ENCODE measurements at places on chromosomes 3 and 15.

DNA sequence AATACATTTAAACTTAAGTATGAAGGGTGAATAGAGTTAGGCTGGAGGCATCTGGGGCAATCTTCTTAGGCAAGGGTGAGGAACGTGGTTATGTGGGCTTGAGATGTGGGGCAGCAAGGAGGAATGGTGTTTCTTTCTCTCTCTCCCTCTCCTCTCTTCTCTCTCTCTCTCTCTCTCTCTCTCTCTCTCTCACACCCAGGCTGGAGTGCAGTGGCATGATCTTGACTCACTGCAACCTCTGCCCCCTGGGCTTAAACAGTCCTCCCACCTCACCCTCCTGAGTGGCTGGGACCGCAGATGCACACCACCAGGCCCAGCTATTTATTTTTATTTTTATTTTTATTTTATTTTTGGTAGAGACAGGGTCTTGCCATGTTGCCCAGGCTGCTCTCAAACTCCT, 4.0 kb upstream of the MGA start:
- DNase-seq: no peak

GRCh38 chr3:195855471-195856409, 44.0 kb upstream of the MUC4 start:
- DNase-seq: no peak

- DNase-seq: no peak
Observed at GRCh38 chr3:151393941-151394340, 9.4 kb upstream of the P2RY12 start.

DNA sequence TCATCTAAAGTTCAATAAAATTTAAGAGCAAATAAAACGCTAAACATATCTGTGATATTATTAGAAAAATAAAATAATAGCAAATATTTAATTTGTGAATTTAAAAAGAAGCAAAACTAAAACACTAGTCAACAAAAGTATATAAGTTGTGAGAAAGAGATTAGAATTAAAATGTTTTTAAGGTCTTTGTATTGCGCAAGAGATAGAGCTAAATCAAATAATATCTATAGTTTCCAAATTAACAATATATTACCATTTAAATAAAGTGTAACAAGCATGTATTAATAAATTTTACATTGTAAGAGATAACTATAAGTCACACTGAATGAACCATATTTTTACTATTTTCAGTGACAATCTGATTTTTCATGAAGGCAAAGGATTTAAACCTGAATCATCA, 74.2 kb downstream of the PLSCR2 start:
- DNase-seq: no peak

DNA sequence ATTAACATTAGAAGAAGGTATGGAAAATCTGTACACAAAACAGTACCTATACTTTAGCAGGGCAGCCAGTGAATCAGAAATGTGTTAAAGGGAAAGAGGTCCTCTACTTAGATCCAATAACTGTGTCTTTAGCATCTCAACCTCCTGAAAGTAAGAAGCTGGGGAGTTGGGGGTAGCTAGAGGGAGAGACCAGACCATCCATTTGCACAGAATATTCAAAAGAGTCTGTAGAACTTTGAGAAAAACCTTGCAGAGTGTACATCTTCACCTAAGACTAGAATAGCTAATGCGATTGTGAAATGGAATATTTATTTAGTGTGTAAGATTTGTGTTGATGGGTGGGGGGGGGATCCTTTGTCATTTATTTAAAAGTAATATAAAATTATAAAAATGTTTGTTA, 124.8 kb downstream of the RBPMS2 start:
- DNase-seq: no peak

GRCh38 chr3:53073553-53074365, 27.9 kb upstream of the SFMBT1 start:
- DNase-seq: no peak

- no peak for DNase-seq
Observed at GRCh38 chr15:51973775-51974174, 2.2 kb upstream of the LEO1 start.

DNA sequence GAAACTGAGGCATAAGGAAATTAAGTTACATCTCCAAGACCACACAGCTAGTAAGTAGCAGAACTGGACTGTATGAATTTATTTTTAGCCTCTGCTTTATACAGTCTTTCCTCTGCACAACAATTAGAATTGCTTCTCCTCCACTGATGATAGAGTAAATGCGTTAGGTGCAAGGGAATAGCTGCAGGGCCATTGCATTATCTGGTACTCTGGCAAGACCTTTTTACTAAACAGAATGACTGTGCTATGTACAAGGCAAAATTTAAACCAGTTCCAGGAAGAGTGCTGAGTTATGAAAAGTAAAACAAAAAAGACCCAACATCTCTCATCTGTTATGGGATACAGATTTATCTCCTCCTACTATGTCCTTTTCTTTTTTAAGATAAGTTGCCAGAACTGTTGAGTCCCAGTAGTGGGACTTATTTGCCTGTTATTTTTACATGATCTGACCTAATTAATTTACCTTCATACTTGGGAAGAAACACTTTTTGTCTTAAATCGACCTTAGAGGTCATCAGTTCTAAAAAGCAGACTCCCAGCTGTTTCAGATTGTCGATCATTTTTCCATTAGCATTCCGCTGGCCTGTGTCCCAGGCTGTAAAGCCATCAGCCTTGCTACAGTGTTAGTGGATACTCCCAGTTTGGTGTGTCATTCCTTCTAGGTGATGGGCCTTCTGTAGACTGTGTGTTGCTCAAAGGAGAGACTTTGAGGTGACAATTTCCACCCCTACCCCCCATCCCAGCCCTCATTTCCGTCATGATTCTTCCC, 147.5 kb upstream of the NUDT16 start:
- no peak for DNase-seq

DNA sequence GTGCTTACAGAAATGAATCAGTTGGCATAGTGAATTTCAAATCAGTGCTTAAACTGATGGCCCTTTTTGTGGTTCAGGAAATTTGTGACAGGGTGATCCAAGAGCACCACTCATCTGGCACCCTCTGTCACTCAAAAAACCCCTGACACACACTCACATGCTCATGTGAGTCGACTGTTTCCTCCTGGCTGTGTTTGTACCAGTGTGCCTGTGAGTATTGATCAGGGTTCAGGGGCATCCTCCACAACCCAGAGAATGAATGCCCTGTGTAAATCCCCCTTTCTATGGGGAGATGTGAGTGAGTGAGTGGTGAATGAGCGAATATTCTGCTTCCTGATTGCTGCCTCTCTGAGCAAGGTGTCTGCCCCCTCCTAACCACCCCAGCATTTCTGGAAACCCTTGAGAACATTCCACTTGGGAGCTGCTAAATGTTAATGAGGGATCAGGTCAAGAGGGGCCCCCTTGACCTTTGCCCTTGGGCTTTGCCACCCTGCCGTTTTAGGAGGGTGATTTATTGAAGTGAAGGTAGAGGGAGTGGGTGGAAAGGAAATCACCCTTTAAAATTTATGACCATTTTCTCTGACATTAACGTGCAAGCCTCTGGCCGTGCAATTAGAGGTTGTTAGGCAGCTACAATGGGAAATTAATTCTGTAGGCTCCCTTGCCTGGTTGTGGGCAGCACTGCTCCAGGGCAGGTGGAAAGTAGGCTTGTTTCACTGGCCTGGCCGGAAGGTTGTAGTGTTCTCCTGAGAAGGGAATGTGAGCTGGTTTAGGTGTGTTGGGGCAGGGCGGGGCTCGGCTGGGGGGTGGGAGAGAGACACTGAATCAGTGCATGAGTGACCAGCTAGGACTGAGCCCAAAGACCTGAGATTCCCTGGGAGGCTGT, 87.2 kb downstream of the SLCO3A1 start:
- DNase-seq: no peak

GRCh38 chr15:65926459-65926858, 57.2 kb downstream of the RAB11A start:
- DNase-seq: no peak

- DNase-seq: peak; percentile 20
Observed at GRCh38 chr3:172040078-172040980, 951 bp downstream of the FNDC3B start.

DNA sequence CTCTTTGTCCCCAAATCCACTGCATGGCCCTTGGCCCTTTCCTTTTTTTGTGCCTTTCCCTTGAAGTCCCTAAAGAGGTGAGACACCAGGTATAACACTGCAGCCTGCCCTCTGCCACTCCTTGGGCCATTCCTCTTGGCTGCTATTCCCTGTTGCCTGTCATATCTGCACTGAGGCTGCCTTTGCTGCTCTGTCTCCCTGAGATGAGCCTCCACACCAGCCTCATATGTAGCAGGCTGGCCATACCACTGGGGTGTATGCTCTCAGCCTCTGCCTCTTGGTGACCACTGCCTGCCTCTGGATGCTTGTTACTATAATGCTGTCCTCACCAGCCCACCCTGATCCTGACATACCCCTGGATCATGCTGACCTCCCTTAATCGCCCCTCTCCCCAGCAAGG, 252.0 kb downstream of the CLSTN2 start:
- DNase-seq: no peak

DNA sequence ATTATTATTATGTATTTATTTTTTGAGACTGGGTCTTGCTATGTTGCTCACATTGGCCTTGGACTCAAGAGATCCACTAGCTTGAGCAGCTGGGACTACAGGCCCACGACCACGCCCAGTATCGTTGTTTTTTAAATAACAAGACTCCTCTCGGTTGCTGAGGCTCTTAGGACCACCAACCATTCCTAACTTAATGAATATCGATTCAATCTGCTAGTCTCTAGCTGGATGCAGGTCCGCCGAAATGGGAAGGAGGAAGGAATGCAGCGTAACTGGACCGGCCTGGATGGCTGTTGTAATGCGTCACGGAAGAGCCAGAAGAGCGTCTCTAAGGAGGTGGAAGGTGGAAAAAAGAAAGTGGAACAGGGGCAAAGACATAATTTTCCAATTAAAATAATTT, 1.7 kb downstream of the ANXA2 start:
- no peak for DNase-seq

DNA sequence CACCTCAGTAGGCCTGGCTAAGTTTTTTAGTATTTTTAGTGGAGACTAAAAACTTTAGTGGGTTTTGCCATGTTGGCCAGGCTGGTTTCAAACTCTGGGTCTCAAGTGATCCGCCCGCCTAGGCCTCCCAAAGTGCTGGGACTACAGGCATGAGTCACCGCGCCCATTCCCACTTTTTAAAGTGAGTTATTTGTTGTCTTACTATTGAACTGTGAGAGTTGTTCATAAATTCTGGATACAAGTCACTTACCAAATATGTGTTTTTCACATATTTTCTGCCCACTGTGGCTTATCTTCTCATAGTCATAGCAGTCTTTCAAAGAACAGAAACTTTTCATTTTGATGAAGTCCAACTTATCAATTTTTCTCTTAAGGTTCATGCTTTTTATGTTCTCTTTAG, 29.9 kb upstream of the SPSB4 start:
- DNase-seq: no peak
